ENCODE measurements at places on chromosomes 12 and 14. TPM values are rescaled to one million over a fixed set of nuclear protein-coding genes. Genes with fewer than 3 reads are reported as not detected.

P2RX7 gene
- total RNA-seq, result not detected

SLC7A8 gene
- total RNA-seq, result 4.6 TPM

SLCO1B1 gene
- total RNA-seq, result not detected

EML1 gene
- 7.8 TPM for total RNA-seq

VWF gene
- 1.4 TPM for total RNA-seq

TBX5 gene
- total RNA-seq, result 101 TPM

VDR gene
- 3.7 TPM for total RNA-seq

SIX1 gene
- 2.4 TPM for total RNA-seq

DAO gene
- total RNA-seq, result not detected

AKAP5 gene
- 0.08 TPM for total RNA-seq

NEUROD4 gene
- not detected for total RNA-seq

MVK gene
- 5.1 TPM for total RNA-seq

TROAP gene
- 16.7 TPM for total RNA-seq

AKAP6 gene
- 0.39 TPM for total RNA-seq

LHX5 gene
- total RNA-seq, result not detected

CCDC88C gene
- total RNA-seq, result 0.72 TPM

SLC10A1 gene
- not detected for total RNA-seq

TC2N gene
- 0.24 TPM for total RNA-seq

TMEM30B gene
- total RNA-seq, result 0.16 TPM

PLA2G1B gene
- total RNA-seq, result not detected

MSRB3 gene
- 29.7 TPM for total RNA-seq

ART4 gene
- total RNA-seq, result not detected

TAS2R46 gene
- total RNA-seq, result not detected

STAT6 gene
- total RNA-seq, result 98.8 TPM

KRT74 gene
- not detected for total RNA-seq

COX8C gene
- total RNA-seq, result not detected

PRB4 gene
- total RNA-seq, result not detected
